Testis (tissue), 5 donors: ENCODE measurements at places on chromosomes 3 and 15. TPM values are rescaled to one million over a fixed set of nuclear protein-coding genes. Genes with fewer than 3 reads are reported as not detected.

- no peak for DNase-seq
These were observed 168.9 kb downstream of the MYRIP start for GRCh38 chr3:39978308-39978707.

The CXCR6 gene
- 2.1 TPM for polyA plus RNA-seq

The CALML4 gene
- 10.5 TPM for polyA plus RNA-seq

The TMOD3 gene
- 21.2 TPM for polyA plus RNA-seq

DNA sequence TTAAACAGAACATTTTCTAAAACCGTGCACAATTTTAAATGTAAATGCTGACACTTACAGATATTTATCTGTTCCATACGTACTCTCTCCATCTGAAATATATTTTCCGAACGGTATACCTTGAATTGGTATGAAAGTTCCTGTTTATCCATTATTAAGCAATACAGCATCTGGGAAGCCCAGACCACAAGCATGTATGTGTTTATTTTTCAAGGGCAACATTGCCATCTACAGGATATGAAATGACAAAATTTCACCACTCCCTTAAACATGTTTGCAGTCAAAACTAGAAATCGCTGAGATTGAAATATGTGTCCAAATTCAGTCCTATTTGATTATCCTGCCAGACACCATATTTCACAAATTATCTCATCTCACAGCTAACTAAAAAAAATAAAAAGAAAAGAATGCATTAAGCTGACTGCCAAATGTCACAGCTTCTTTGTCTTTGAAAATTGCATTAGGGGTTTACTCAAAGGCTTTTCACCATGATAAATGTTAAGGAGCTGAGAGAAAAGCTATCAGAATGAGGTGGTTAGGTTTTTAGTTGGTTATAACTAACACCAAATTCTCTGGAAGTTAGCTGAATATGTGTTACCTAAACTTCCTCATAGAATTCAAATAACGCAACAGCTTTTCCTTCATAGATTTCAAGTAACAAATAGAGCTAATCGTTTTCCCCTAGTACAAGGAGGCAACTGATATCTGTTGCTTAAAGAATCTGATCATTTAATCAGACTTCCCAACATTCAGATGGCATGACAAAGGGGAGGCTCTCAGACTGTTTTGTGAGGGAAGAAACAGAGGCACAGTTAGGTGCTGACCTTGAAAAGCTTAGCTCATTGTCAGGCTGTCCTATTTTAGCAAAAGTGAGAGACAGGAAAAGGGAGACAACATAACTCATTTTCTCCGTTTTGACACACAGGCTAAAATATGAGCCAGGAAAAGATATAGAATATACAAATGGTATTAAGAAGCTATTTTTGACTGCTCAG, 533.1 kb downstream of the TBL1XR1 start:
- no peak for DNase-seq

The RAB5A gene
- polyA plus RNA-seq = 43.4 TPM

The NEK11 gene
- 35.9 TPM for polyA plus RNA-seq

DNA sequence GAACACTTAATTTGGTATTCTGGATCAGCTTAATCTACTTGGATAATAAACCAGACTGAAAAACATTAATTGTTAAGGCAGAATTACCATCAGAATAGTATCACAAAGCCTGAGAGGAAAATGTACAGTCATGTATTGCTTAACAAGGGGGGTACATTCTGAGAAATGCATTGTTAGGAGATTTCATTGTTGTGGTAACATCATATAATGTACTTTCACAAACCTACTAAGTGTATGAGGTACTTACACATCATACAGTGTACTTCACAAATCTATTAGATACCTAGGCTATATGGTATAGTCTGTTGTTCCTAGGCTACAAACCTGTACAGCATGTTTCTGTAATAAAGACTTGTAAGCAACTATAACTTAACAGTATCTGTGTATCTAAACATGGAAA, 68.2 kb downstream of the NBEAL2 start:
- DNase-seq = no peak

GRCh38 chr3:196541684-196542445, 26.5 kb downstream of the WDR53 start:
- no peak for DNase-seq

GRCh38 chr3:195172896-195173295, 98.1 kb downstream of the XXYLT1 start:
- no peak for DNase-seq
